Fibroblast of mammary gland (primary cell): ENCODE measurements at places on chromosomes 7 and 10.

DNA sequence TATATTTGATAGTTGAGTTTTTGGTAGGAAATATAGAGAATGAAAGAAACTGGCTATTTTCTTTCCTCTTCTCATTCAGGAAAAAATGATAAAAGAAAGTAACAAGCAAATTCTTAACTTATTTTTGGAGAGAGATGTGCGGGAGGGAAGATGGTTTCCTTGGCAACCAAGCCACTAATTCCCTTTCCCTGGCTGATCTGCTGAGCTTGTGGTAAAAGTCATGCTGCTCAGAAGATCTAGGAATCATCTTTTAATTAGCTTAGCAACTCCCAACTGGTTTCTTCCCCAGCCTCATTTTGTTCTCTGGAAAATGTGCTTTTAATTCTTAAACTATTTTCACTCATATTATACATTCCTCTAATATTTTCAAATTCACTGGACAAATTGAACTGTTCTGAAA, 11.8 kb downstream of the UROS start:
- DNase-seq = no peak

- no peak for DNase-seq
Measured at GRCh38 chr7:88599528-88599927, 160.0 kb upstream of the ZNF804B start.

GRCh38 chr7:21639206-21639868, 96.5 kb downstream of the DNAH11 start:
- DNase-seq = no peak

DNA sequence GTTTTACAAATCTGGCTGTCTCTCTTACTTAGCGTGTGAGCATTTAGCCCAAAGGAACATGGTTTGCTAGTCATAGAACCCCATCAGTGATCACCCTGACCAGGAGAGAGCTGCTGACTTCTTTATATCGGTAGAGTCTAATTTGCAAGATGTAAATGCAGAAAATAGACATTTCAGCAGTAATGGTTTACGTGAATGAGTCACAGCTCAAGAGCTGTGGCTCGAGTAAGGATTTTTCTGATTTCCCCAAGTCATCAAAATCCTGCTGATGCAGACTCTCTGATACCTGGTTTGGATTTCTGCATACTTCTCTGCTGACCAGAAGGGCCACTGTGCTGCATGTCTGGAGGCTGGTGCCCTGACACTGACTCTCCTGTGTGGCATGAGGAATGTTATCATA, 25.7 kb downstream of the NUB1 start:
- DNase-seq = peak; percentile 36

DNA sequence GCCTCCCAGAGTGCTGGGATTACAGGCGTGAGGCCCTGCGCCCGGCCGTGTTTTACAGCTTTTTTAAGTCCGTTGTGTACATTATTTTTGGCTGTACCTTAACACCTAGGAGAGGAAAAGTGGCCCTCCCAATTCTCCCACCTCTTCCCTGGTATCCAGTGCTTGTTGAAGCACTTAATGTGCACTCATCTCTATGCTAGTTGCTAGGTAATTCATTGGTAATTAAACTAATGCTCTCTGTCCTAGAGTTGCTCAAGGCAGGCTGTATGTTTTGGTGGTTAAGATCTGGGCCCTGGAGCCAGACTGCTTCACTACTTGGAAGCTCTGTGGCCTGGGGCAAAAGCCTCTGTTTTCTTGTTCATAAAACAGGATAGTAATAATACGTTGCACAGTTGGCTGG, 19.6 kb downstream of the AVPI1 start:
- DNase-seq = no peak

- DNase-seq = no peak
Measured at GRCh38 chr10:6592080-6592479, 12.0 kb upstream of the PRKCQ start.

- DNase-seq = no peak
Measured at GRCh38 chr10:11505639-11506038, 105.8 kb downstream of the USP6NL start.

DNA sequence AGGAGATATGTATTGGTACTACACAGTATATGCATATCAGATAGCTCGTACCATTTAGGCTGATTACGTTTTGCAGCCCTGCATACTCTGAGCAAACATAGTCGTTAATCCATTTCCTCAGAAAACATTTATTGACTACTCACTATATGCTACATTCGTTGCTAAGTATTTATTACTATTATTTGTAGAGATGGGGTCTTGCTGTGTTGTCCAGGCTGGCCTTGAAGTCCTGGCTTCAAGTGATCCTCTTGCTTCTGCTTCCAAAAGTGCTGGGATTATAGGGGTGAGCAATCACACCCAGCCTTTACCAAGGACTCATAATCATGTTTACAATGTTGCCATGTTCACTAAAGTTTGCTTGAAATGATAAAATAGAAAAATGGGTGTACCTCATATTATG, 174.7 kb downstream of the ARL4A start:
- no peak for DNase-seq

GRCh38 chr10:125160856-125161706, 718 bp upstream of the CTBP2 start:
- DNase-seq = peak; percentile 79

GRCh38 chr10:83835945-83836745, 303.2 kb upstream of the GHITM start:
- no peak for DNase-seq

DNA sequence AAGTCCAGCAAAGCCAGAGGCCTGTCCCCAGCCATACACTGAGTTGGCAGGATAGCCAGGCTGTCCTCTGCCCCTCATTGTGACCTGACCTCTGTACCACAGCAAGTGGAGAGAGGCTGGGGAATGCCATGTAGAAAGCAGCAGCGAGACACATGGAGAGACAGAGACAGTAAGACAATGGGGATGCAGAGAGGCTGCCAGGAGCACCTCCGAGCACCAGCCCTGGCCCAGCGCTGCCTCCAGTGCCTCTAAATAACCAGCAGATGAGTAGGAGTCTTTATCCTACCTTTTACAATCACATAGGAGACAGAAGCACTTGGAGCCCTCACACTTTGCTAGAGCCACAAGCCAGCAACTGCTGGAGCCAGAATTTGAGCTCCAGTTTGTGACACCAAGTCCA, 8.1 kb downstream of the GDF2 start:
- DNase-seq = no peak

- no peak for DNase-seq
Measured at GRCh38 chr10:95482501-95483233, 78.5 kb downstream of the SORBS1 start.

- DNase-seq = no peak
Measured at GRCh38 chr10:17590969-17591645, 26.1 kb downstream of the HACD1 start.

DNA sequence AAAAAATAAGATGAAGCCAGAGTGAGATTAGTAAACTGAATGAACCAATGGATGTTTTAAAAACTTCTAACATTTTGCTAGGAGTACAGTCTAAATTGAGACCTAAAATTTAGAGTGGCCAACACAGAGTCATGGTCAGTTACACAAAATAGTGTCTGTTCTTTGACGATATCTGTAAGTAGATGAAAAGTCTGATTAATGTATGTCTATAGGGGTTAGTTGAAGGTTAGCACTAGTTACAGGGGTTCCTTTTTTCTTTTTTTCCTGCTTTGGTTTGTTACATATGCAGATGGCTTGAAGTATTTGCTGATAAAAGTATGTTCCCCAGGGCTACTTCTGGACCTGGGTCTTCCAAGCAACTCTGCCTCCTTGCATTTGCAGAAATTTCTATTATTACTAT, 90.1 kb upstream of the MTPN start:
- DNase-seq = no peak

DNA sequence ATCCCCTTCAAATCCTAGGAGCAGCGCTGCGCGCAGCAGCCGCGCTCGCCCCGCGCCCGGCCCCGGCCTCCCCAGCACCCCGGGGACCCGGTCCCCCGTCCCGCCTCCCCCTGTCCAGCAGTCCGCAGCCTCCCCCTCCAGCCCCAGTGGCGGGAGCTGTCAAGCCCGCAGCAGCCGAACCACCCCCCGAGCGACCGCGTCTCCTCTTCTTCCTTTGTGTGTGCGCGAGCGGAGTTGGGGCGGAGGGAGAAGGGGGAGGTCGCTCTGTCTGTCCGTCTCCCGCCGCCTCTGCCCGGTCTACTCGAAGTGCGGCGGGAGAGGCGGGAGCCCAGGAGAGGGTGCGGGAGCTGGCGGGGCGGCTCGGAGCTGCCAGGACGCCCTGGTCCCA, 375 bp upstream of the CHN2 start:
- DNase-seq = no peak

- peak; percentile 69 for DNase-seq
Measured at GRCh38 chr10:89079961-89080360, 89.4 kb downstream of the FAS start.

DNA sequence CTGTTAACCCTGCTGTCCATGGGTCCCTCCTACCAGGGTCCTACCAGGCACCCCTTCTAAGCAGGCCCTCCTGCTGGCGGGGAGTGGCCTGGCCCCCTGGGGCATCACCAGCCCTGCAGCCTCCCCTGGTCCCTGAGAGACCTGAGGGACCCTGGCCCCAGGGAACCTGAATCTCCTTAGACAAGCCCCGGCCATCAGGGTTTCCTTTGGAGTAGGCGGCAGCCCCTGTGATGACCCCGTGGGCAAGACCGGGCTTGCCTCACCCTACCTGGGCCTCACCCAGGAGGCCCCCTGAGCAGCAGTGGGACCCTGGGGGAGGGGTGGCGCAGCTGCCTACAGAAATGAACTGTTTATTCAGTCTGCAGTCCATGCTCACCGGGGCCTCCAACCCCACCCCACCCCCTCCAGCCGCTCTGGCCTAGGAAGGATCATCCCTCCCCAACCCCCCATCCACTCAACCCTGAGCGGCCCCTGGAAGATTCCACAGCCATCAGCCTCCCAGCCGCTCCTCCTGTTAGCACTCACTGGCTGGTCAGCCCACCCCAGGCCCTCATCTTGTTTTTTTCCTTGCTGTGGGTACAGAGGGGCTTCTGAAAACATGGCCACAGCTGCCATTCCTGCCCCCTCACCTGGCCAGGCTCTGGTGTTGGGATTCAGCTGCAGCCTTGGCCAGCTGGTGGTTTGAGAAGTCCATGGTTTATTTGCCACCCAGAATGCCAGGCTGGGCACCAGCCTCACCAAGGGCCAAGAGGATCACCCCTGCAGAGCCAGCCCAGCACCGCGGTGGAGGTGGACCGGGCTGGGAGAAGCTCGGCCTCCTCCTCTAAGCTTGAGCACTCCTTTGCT, 34.8 kb upstream of the CHST15 start:
- DNase-seq = no peak

GRCh38 chr10:76268530-76268929, 837.1 kb downstream of the LRMDA start:
- DNase-seq = no peak

GRCh38 chr7:144842377-144842851, 6.6 kb upstream of the TPK1 start:
- no peak for DNase-seq

- DNase-seq = peak; percentile 38
Measured at GRCh38 chr10:104332243-104333031, 5.8 kb downstream of the ITPRIP start.

DNA sequence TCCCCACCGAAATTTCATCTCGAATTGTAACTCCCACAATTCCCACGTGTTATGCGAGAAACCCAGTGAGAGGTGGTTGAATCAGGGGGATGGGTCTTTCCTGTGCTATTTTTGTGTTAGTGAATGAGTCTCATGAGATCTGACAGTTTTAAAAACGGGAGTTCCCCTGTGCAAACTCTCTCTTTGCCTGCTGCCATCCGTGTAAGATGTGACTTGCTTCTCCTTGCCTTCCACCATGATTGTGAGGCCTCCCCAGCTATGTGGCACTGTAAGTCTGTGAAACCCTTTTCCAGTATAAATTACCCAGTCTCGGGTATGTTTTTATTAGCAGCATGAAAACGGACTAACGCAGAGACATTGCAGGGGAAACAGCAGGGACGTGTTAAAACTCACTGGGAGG, 5.3 kb upstream of the OLAH start:
- no peak for DNase-seq

- no peak for DNase-seq
Measured at GRCh38 chr7:44223362-44224079, 22.7 kb downstream of the YKT6 start.

GRCh38 chr10:112429147-112429546, 17.6 kb downstream of the ZDHHC6 start:
- DNase-seq = no peak
